ENCODE measurements at places on chromosomes 5 and 9.
A peak's percentile ranks its signal among the peaks of the same experiment; 100 is the strongest.

DNA sequence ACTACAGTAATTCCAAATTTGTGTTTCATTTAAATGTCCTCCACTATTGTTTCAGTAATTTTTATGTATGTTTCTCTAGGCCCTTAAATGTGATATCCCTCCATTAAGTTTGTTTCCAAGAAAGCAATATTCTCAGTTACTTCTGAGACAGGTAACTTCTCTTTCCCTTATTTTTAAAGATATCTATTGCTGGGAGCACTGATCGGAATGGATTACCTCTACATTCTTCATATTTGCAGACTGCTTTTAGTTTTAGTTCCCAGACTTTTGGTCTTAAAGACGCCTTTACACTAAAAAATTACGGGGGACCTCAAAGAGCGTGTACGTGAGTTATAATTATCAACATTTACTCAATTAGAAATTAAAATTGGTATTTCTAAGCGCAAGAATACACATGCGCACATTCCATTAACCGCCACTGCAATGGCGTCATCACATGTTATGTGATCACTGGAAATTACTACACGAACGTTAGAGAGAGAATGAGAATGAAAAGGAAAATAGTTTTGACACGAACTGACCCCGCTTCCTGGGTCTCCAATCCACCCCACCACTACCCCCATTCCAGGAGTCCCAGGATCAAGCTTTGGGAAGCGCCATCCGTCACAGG is 519 bp upstream of the RAD50 start:
- DNase-seq = no peak

- no peak for DNase-seq
These were observed 10.6 kb downstream of the MYOZ3 start for GRCh38 chr5:150671509-150672236.

GRCh38 chr5:67577424-67577823 is 380.8 kb upstream of the CD180 start:
- peak; percentile 82 for DNase-seq

- no peak for DNase-seq
These were observed 20.4 kb downstream of the SETX start for GRCh38 chr9:132334364-132334763.

- peak; percentile 83 for DNase-seq
These were observed 310.6 kb downstream of the DIRAS2 start for GRCh38 chr9:90331826-90332575.

GRCh38 chr9:131270171-131271015 is 5.9 kb downstream of the FAM78A start:
- DNase-seq = no peak

GRCh38 chr9:76203373-76203772 is 190.9 kb downstream of the RFK start:
- no peak for DNase-seq

GRCh38 chr5:95393279-95393678 is 2.1 kb downstream of the FAM81B start:
- DNase-seq = no peak

GRCh38 chr9:123400926-123401503 is 45.0 kb downstream of the CRB2 start:
- peak; percentile 48 for DNase-seq

DNA sequence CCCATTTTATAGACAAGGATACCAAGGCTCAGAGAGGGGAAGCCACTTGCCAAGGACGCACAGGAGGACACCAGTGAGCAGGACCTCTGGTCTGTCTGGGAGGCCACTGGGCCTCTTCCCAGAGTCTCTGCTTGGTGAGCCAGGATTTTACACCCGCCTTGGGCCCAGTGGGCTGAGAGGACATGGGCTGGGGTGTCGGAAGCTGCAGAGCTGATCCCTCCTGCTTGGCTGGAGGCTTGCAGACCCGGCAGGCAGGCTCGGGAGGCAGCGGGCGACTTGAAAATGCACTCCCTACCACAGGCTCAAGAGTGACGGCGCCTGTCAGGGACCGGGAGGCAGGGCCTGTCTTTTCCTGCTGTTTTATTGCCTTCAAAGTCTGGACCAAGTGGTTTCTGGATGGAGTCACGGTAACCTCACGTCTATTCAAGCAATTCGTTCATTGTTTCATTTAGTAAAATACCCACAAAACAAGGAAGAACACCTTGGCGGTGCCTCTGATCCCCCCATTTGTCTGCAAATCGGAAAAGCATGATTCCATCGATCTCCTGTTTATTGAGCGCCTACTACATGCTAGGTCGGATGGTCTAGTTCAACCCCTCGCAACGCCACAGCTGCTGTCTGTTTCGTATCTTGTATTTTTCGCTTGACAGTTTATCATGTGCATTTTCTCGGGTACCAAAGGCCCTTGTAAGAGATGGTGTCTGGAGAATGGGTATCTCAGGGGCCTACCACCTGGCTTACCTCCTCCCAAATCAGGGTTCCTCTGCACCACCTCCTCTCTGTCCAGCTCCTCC is 108.1 kb upstream of the IER5L start:
- no peak for DNase-seq

- no peak for DNase-seq
These were observed 49.4 kb upstream of the SPATA31C2 start for GRCh38 chr9:88187631-88188030.

- no peak for DNase-seq
These were observed 29.1 kb downstream of the P4HA2 start for GRCh38 chr5:132198571-132198970.

DNA sequence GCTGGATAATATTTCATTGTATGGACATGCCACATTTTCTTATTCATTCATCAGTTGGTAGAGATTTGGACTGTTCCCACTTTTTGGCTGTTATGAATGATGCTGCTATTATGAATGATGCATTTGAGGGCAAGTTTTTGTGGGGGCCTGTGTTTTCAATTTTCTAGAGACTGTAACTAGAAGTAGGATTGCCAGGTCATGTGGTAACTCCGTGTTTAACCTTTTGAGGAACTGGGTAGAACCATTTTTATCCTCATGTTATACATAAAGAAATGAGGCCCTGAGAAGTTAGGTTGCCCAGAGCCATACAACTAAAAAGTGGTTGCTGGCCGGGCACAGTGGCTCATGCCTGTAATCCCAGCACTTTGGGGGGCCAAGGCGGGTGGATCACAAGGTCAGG is 22.4 kb upstream of the STRBP start:
- DNase-seq = no peak

- no peak for DNase-seq
These were observed 37.1 kb downstream of the PPARGC1B start for GRCh38 chr5:149767281-149767550.

- DNase-seq = no peak
These were observed 498.0 kb downstream of the SPOCK1 start for GRCh38 chr5:137001026-137001569.

GRCh38 chr5:443239-444151 is 519 bp downstream of the EXOC3 start:
- DNase-seq = no peak

DNA sequence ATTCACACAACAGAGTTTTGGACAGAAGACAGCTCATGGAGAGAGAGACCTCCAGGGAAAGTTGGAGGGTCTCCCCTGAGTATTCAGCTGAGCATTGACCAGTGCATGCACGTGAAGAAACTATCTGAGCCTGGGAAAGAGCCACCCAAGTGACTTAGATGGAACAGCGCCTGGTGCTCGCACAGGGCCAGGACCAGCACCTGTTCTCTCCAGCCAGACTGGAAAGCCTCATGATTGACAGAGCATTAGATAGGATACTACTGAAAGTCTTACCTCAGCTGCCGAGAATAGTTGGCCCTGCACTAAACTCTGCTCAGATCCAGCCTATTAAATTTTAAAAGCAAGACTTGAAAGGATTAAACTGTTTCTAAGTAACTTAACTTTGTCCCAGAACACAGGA is 28.3 kb upstream of the NEURL1B start:
- no peak for DNase-seq

GRCh38 chr9:82367929-82368328 is 379.4 kb downstream of the SPATA31D1 start:
- DNase-seq = no peak
